Frontal cortex (tissue), 4 donors: ENCODE measurements at places on chromosomes 3 and 15. TPM values are rescaled to one million over a fixed set of nuclear protein-coding genes. Genes with fewer than 3 reads are reported as not detected.

DNA sequence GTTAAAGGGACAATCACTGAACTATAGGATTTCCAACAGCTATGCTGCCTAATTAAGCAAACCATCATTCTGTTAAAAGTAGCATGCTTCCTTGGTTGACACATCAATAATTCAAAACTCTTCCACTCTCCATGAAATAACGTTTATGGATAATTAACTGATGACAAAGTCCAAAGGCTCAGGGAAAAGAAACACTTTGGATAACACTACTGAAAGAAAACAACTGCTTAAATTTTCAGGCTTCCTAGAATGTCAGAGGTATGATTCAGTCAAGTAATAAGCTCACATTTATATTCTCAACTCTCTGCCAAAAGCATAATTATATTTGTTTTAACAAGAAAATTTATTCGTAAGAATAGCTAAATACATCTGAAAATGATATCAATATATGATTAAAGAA lies 49.6 kb downstream of the WDR72 start:
- DNase-seq, result no peak

GASK1A gene
- total RNA-seq, result 4.5 TPM

GRCh38 chr3:9951126-9951525 lies 1.1 kb downstream of the PRRT3 start:
- DNase-seq, result no peak

- DNase-seq, result no peak
Observed at GRCh38 chr3:55579496-55579895, 92.4 kb upstream of the WNT5A start.

DNA sequence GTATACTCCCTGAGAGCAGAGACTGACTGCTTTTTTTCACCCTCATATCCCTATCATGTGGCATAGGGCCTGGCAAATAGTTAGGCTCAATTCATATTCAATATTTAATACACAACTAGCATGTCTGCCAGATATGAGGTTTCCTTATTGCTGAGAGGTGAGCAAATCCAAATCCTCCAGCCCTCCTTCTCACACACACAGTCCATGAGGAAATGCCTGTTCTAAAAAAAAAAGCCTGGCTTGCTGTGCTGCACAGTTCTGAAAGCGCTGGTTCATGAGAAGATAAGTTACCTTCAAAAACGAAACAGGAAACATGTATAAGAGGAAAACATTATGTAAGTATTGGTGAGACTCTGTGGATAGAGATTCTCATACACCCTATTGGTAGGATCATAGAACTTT lies 15.5 kb upstream of the ACAP2 start:
- no peak for DNase-seq

C15orf39 gene
- total RNA-seq, result 0.41 TPM

- DNase-seq, result no peak
Observed at GRCh38 chr3:73626106-73626505, 1.4 kb upstream of the PDZRN3 start.

FURIN gene
- 9.4 TPM for total RNA-seq

GREM1 gene
- 2.4 TPM for total RNA-seq

RYR3 gene
- total RNA-seq, result 21.2 TPM

CCK gene
- 54.6 TPM for total RNA-seq

DNA sequence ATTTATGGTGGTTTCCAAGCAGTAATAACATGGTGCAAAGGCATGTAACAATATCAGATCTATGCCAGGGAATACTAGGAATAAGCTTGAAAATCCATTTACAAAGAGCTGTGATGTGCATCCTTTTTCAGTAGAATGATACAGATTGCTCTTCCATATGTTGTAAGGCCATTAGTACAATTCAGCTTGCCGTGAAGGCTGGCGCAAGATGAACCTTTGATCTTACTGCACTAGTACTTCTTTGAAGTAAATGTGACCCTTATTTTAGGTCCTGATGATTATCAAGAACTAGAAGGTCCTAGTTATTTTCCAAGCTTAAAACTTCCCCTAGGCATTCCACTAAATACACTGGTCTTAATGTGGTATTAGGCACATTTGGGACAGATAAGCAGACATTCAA lies 210.1 kb upstream of the CD96 start:
- DNase-seq, result no peak

CRBN gene
- total RNA-seq, result 194 TPM
